ENCODE measurements at places on chromosomes 3 and 15. TPM values are rescaled to one million over a fixed set of nuclear protein-coding genes. Genes with fewer than 3 reads are reported as not detected.

Gene C2CD4B
- total RNA-seq, result not detected

Gene CPEB1
- 18.5 TPM for total RNA-seq

Gene GLDN
- 0.09 TPM for total RNA-seq

Gene RAB6B
- 60.5 TPM for total RNA-seq

Gene ROPN1B
- not detected for total RNA-seq

Gene NISCH
- 118 TPM for total RNA-seq

Gene PIERCE2
- total RNA-seq, result 2.6 TPM

Gene CACNA2D2
- total RNA-seq, result 1.00 TPM

Gene CCDC71
- total RNA-seq, result 20.5 TPM

Gene SH2D7
- total RNA-seq, result not detected

Gene DGKG
- 0.64 TPM for total RNA-seq

Gene NOX5
- total RNA-seq, result 0.09 TPM

Gene FETUB
- total RNA-seq, result not detected

Gene HGD
- total RNA-seq, result not detected

Gene CLRN1
- not detected for total RNA-seq

Gene APBA2
- 12.7 TPM for total RNA-seq

Gene GABRB3
- total RNA-seq, result 47.9 TPM

Gene SPINT1
- 30.1 TPM for total RNA-seq

Gene GOLGA6L2
- total RNA-seq, result not detected

Gene CLSTN2
- total RNA-seq, result 80.9 TPM
